ENCODE measurements at places on chromosomes 3 and 15. TPM values are rescaled to one million over a fixed set of nuclear protein-coding genes. Genes with fewer than 3 reads are reported as not detected.

The PTPN23 gene
- total RNA-seq, result 26.9 TPM

The PPP1R14D gene
- total RNA-seq, result not detected

The CFAP100 gene
- total RNA-seq, result not detected

The RPLP1 gene
- total RNA-seq, result 1,053 TPM

The P2RY1 gene
- 24.6 TPM for total RNA-seq

The CD86 gene
- total RNA-seq, result 4.1 TPM

The PAK6 gene
- total RNA-seq, result 1.4 TPM

The COL6A6 gene
- not detected for total RNA-seq

DNA sequence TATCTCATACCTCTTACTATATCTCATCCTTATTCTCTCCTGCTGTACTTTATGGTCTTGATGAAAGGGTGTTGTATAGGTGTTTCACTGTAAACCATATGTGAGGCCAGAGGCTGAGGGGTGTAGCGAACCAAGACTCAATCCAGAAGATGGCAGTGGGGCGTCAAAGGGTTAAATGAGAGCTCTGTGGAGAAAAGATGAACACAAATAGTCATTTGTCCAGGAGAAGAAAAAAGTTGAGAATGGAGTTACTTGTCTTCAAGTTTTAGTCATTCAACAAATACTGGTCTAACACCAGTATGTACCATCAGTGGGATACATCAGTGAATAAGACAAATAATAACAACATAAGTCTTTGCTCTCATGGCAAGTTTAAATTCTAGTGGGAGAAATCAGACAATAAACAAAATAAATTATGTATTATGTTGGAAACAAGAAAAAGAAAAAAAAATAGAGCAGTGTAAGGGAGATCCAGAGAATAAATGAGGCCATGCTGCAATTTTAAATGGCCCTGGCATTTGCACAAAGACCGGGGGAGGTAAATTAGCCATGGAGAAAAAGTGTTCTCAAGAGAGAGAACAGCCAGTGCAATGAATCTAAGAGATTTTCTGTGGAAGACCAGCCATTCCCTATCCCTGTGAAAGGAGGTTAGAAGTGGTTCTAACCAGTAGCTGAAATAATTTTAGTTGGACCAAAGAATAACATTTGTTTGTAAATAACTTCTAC is 77.0 kb upstream of the UMPS start:
- no peaks in the 10 kb centered on the region for H3K36me3 ChIP-seq
- H3K4me3 ChIP-seq, result no peak overlapping the region
- H3K4me1 ChIP-seq, result no peaks in the 10 kb centered on the region
- DNase-seq, result no peak
- H3K27ac ChIP-seq, result no peak overlapping the region
- no peaks in the 10 kb centered on the region for H3K27me3 ChIP-seq

GRCh38 chr3:47440131-47440530 is 35.6 kb downstream of the SCAP start:
- no peaks in the 10 kb centered on the region for H3K36me3 ChIP-seq
- H3K4me1 ChIP-seq, result peaks cover 21% of the 10 kb centered on the region
- H3K27me3 ChIP-seq, result no peaks in the 10 kb centered on the region
- H3K27ac ChIP-seq, result no peak overlapping the region

- no peaks in the 10 kb centered on the region for H3K27me3 ChIP-seq
- no peak overlapping the region for H3K27ac ChIP-seq
- H3K4me1 ChIP-seq, result no peaks in the 10 kb centered on the region
- H3K4me3 ChIP-seq, result no peak overlapping the region
- DNase-seq, result no peak
Observed at GRCh38 chr3:123015596-123015995, 12.0 kb downstream of the SEMA5B start.

- no peak overlapping the region for H3K27ac ChIP-seq
- H3K4me1 ChIP-seq, result no peaks in the 10 kb centered on the region
- DNase-seq, result no peak
- no peak overlapping the region for H3K4me3 ChIP-seq
Observed at GRCh38 chr15:63528138-63528659, 23.8 kb downstream of the USP3 start.

- H3K27ac ChIP-seq, result no peak overlapping the region
- no peaks in the 10 kb centered on the region for H3K4me1 ChIP-seq
- no peaks in the 10 kb centered on the region for H3K36me3 ChIP-seq
Observed at GRCh38 chr3:117084277-117084676, 374.7 kb downstream of the TUSC7 start.

- DNase-seq, result no peak
- no peak overlapping the region for H3K4me3 ChIP-seq
- no peaks in the 10 kb centered on the region for H3K27me3 ChIP-seq
- H3K27ac ChIP-seq, result peak overlapping the region; percentile 37
- H3K4me1 ChIP-seq, result no peaks in the 10 kb centered on the region
- H3K36me3 ChIP-seq, result no peaks in the 10 kb centered on the region
Observed at GRCh38 chr3:142498397-142499180, 50.8 kb upstream of the XRN1 start.

GRCh38 chr15:31468911-31469785 is 142.5 kb downstream of the KLF13 start:
- no peaks in the 10 kb centered on the region for H3K4me1 ChIP-seq
- no peak overlapping the region for H3K27ac ChIP-seq
- no peak for DNase-seq
- H3K27me3 ChIP-seq, result no peaks in the 10 kb centered on the region
- H3K36me3 ChIP-seq, result no peaks in the 10 kb centered on the region

- no peaks in the 10 kb centered on the region for H3K27me3 ChIP-seq
- H3K4me1 ChIP-seq, result peaks cover 22% of the 10 kb centered on the region
- DNase-seq, result no peak
- peak overlapping the region; percentile 84 for H3K4me3 ChIP-seq
Observed at GRCh38 chr15:43132830-43133429, 456 bp upstream of the TMEM62 start.

DNA sequence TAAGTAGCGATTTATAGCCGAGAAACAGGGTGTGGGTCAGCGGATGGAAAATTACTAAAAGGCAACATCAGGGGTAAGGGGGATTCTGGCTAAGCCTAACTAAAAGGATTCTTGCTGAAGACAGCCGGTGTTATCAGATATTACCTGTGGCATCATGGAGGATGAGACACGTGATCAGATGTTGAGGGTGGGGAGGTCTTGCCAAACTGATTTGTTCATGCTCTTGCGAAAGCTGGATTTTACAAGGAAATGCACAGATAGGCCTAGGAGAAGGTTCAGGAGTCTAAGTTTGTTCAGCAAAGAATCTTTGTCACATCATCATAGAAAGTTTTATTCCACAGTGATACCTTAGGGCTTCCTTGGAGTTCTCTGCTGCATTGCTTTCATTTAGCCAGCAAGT is 396.8 kb upstream of the TBL1XR1 start:
- H3K27me3 ChIP-seq, result no peaks in the 10 kb centered on the region
- H3K4me1 ChIP-seq, result peaks cover 63% of the 10 kb centered on the region
- no peak for DNase-seq
- peak overlapping the region; percentile 84 for H3K27ac ChIP-seq
- no peak overlapping the region for H3K4me3 ChIP-seq

DNA sequence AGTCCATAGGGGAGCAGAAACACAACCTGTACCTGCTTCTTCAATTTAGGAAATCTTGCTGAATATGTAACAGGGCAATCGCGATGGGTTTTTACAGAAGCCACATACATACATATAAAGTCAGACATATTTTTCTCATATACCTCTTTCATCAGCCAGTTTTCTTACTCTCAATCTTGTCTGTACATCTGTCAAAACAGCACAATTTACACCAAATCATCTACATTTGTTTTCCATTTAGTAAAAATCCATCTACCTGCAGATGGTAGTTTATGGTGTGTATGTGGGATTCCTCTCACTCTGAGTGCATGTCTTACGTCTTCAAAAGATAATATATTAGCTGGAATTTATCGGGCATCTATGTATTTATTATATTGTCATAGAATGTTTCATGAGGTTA is 208.7 kb downstream of the ZPLD1 start:
- no peak overlapping the region for H3K27ac ChIP-seq
- no peaks in the 10 kb centered on the region for H3K4me1 ChIP-seq
- no peaks in the 10 kb centered on the region for H3K27me3 ChIP-seq
- DNase-seq, result no peak
- no peaks in the 10 kb centered on the region for H3K36me3 ChIP-seq

DNA sequence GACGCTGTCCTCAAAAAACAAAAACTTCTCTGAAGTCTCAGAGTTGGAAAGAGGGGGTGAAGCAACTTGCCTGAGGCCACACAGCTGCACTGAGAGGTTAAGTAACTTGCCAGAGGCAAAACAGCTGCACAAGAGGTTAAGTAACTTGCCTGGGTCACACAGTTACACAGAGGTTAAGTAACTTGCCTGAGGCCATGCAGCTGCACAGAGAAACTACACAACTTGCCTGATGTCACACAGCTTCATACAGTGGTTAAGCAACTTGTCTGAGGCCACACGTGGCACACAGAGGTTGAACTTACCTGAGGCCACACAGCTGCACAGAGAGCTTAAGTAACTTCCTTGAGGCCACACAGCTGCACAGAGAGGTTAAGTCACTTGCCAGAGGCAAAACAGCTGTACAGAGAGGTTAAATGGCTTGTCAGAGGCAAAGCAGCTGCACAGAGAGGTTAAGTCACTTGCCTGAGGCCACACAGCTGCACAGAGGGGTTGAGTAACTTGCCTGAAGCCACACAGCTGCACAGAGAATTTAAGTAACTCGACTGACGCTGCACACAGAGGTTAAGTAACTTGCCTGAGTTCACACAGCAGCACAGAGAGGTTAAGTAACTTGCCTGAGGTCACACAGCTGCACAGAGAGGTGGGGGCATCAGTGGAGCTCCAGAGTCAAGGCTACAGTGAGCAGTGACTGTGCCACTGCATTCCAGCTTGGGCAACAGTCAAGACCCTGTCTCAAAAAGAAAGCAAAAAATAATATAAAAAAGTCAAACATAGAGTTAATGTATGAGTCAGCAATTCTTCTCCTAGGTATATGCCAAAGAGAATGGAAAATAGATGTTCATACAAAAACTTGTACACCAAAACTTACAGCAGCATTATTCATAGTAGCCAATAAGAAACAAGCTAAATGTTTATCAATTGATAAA is 12.0 kb upstream of the ACAD9 start:
- H3K4me3 ChIP-seq, result no peak overlapping the region
- DNase-seq, result no peak
- H3K27ac ChIP-seq, result no peak overlapping the region
- no peaks in the 10 kb centered on the region for H3K27me3 ChIP-seq

- DNase-seq, result no peak
- H3K27me3 ChIP-seq, result no peaks in the 10 kb centered on the region
- no peak overlapping the region for H3K4me3 ChIP-seq
- no peak overlapping the region for H3K27ac ChIP-seq
Observed at GRCh38 chr3:196055683-196056270, 26.1 kb downstream of the TFRC start.

- no peak for DNase-seq
- no peak overlapping the region for H3K27ac ChIP-seq
- H3K27me3 ChIP-seq, result no peaks in the 10 kb centered on the region
- no peak overlapping the region for H3K4me3 ChIP-seq
Observed at GRCh38 chr3:45048244-45048643, 22.1 kb downstream of the CLEC3B start.

DNA sequence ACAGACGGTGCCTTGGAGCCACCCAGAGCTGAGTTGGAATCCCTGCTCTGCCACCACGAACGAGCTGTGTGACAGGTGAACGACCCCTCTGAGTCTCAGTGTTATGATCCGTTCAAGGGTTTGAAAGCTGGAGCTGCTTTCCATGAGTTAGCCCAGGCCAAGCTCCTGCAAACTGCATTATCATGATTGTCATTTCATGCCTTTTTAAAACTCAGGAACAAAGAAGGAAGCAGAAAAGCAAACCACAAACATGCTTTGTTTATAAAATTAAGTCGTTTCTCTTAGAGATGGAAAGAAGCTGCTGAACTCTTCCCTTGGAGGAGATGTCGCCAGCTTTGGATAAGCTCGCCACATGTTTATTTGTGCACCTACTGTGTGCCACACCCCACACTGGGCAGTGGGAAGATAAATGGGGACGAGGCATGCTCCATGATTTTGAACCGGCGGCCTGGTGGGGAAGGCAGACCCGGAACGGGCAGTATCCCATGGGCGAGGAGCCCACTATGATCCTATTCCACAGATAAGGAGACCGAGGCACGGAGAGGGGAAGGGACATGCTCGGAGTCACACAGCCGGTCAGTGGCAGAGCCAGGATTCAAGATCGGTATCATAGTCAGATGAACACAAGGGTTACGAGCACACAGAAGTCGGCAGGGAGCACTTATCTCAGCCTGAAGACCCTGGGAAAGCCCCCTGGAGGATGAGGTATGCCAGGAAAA is 15.9 kb downstream of the HRH1 start:
- no peaks in the 10 kb centered on the region for H3K27me3 ChIP-seq
- no peak for DNase-seq
- H3K4me3 ChIP-seq, result no peak overlapping the region
- no peak overlapping the region for H3K27ac ChIP-seq
- no peaks in the 10 kb centered on the region for H3K4me1 ChIP-seq
- H3K36me3 ChIP-seq, result no peaks in the 10 kb centered on the region

DNA sequence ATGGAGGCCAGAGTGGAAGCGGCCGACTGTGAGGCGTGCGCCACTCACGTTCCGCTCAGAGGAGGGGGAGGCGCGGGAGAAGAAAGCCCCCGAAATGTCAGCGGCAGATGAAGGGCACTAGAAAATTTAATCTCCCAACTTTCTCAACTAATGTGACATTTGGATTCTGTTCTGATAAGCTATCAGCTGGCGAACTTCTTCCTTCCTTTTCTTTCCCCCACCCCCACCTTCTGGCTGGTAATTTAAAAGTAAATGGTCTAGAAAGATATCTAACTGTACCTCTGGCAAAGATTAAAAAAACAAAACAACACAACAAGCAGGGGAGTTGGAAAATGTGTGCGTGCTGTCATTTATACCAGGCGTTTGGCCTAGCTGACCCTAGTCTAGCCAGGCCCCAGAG is 26.4 kb upstream of the TMEM115 start:
- no peaks in the 10 kb centered on the region for H3K4me1 ChIP-seq
- H3K27ac ChIP-seq, result no peak overlapping the region
- no peak overlapping the region for H3K4me3 ChIP-seq
- no peak for DNase-seq
- no peaks in the 10 kb centered on the region for H3K36me3 ChIP-seq
- no peaks in the 10 kb centered on the region for H3K27me3 ChIP-seq

Data from sigmoid colon (tissue), 7 donors.